ENCODE measurements at places on chromosomes 2 and 18. TPM values are rescaled to one million over a fixed set of nuclear protein-coding genes. Genes with fewer than 3 reads are reported as not detected.

DNA sequence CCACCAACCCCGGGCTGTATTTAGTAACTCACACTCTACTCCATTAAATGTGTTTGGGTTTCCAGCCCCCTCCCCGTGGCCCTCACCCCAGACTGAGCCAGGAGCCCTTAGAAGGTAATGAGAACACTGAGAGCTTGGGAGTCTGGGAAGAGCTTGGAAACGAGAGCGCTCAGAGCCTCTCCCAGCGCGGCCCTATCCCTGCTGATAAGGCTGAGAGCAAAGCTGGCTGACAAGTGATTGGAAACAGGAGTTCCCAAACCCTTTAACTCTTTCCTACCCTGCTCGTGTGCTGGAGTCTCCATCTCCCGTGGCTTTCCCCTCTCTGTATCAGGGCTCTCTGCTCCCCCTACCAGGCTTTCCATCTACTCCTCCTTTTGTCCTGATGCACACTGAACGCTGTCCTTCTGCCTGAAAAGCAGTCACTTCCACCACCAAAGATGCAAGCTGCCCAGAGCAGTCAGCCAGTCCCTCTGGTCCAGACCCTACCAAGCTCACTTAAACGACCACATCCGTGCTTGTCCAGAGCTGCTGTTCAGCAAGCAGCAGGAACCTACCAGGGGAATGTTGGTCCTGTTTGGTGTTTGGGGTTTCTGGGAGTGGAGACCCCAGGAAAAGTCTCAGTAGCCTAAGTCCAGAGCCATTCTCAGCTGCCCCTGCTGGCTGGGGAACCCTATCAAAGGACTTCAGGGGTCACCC, 100.0 kb upstream of the PKDCC start:
- H3K4me3 ChIP-seq: no peak overlapping the region
- no peak for DNase-seq

DNA sequence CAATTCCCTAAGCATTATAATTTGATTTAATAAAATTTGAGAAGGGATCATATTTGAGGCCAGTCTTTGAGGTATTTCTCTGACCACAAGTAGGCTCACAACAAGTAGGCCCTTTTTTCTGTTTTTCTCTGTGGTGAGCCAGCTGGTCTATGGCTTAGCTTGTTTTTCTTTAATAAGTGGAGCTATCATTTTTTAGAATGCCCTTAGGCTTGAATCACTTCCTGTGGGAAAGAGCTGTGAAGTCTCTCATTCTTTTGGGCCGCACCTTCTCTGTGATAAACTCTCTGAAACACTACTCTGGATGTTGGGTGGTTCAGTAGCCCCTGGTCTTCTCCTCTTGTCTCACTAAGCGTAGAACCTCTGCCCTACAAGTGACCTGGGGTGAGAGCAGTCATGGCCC, 235.9 kb downstream of the SUCLG1 start:
- no peak for DNase-seq
- no peak overlapping the region for H3K4me3 ChIP-seq
- no peaks in the 10 kb centered on the region for H3K4me1 ChIP-seq
- peaks cover 7% of the 10 kb centered on the region for H3K27me3 ChIP-seq
- H3K36me3 ChIP-seq: no peaks in the 10 kb centered on the region
- no peak overlapping the region for H3K27ac ChIP-seq

- H3K27ac ChIP-seq: no peak overlapping the region
- no peak overlapping the region for H3K4me3 ChIP-seq
- H3K4me1 ChIP-seq: peaks cover 7% of the 10 kb centered on the region
- H3K27me3 ChIP-seq: peaks cover 38% of the 10 kb centered on the region
Measured at GRCh38 chr2:219308142-219309101, 779 bp downstream of the PTPRN start.

- no peak overlapping the region for H3K27ac ChIP-seq
- no peaks in the 10 kb centered on the region for H3K36me3 ChIP-seq
- H3K4me1 ChIP-seq: no peaks in the 10 kb centered on the region
Measured at GRCh38 chr2:240768216-240768615, 51.8 kb downstream of the KIF1A start.

DNA sequence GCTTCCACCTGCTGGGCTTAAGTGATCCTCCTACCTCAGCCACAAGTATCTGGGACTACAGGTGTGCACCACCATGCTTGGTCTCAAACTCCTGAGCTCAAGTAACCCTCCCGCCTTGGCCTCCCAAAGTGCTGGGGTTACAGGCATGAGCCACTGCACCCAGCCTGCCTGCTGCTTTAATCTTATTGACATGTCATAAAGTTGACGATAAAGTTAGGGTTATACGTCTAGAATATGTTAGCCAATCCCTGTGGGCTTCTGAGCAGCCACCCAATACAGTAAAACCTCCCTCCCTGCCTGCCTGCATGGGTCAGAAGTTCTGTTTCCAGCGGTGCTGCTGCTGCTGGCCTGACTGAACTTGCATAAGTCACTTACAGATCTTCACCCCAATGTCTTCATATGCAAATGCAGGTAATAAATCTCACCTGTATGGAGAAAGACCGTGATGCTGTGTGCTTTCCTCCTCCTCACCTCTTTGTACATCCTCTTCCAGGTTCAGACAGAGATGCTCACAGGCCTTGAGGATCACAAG, 30.1 kb downstream of the TGIF1 start:
- peaks cover under 1% of the 10 kb centered on the region for H3K4me1 ChIP-seq
- H3K4me3 ChIP-seq: no peak overlapping the region
- H3K36me3 ChIP-seq: no peaks in the 10 kb centered on the region
- H3K27me3 ChIP-seq: peaks cover 3% of the 10 kb centered on the region
- H3K27ac ChIP-seq: no peak overlapping the region

DSC3 gene
- 0.02 TPM for total RNA-seq

KIF3C gene
- 5.2 TPM for total RNA-seq
